Effector memory CD4-positive, alpha-beta T cell (primary cell): ENCODE measurements at places on chromosomes 12 and 14.

DNA sequence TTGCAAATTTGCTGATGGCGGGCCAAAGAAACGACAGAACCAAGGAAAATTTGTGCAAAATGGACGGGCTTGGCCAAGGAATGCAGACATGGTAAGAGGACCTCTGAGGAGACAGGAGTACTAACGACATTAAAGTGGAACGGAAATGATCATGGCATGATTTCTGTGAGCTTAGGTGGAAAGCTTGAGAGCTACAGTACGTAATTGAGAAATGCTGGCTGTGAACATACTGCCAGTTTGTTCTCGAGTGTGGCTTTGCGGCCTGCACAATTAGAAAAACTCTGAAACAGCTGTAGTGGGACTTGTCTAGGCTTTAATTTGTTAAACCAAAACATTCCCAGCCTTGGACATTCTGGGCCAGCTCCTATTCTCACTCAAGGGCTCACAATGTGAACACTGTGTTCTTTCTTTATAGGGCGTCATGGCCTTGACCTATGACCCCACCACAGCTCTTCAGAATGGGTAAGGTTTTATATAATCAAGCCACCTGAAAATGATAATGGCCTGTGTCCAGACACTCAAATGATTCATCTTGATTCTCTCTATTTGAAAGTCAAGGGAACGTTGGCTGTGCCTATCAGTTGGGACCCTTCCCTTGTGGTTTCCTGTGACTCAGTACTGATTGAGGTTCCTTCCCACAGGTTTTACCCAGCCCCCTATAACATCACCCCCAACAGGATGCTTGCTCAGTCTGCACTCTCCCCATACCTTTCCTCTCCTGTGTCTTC, 48.5 kb downstream of the BAZ2A start:
- peak; percentile 6 for DNase-seq

DNA sequence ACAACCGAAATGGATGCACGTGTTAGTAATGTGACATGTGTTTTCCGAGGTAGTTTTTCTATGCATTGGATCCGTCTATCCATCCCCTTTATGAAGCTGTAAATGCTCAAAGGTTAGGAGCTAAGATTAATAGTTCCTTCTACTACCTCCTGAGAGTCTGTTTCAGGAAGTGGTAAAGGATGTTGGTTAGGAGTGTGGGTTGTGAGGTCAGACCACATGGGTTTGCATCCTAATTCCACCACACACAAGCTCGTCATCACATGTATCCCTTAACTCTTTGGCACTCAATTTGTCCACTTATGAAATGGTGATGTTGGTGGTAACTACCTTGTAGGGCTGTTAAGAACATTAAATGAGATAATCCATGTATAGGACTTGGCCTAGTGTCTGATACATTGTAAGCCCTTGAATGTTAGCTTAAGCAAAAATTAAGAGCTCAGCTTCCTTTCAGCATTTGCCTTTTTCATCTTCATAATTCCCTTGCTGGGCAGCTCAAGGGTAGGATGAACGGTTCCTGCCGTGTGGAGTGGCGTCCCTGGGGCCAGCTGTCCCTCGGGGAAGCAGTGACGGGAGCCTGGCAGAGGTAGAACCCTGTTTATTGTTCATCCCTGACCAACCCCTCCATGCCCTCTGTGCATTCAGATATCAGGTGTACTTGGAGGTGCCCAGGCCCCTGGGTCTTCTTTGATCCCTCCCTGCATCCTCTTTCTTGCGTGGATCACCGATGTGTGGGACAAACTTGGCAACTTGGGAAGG, 52.3 kb downstream of the TSPAN9 start:
- no peak for DNase-seq

DNA sequence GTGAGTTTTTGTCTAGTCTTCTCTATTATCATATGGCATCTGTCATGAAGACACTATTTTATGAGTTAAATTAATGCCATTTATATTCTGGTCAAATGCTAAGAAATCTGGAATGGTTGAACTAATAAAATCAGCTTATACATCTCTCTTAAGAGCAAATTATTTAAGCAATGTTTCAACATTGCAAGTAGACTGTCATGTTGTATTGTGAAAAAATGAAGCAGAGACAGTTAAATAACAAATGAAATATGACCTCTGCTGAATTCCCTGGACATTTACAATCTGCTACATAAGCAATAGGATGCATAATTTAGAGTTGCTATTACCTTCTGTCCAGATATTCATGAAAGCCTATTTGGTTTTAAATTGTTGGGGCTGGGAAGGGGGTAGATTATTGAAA, 30.6 kb downstream of the NAV3 start:
- DNase-seq, result no peak

DNA sequence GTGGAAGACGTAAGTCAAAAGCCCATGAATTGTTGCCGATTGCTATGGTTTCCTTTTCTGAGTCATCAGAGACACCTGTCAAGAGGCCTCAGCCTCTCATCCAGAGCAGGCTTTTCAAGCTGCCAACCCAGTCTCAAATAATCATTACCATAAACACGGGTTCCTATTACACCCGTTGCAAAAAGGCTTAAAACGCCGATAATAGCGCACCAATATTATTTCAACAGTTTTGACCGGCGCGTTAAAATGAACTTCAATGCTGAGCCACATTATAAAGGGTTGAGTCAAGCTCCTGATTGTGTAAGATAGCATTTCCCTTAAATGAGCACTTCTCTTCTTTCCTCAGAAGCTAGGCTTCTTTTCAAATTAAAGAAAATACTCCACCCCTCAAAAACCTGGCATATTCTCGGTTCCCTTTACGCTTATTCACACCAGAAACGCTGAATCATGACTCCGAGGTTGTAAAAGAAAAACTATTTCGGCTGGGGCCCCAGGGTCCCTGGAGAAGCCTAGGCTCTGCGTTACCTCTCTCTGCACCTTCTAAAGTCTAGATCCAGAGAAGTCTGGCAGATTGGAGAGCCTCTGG, 1.4 kb downstream of the TMTC1 start:
- no peak for DNase-seq

DNA sequence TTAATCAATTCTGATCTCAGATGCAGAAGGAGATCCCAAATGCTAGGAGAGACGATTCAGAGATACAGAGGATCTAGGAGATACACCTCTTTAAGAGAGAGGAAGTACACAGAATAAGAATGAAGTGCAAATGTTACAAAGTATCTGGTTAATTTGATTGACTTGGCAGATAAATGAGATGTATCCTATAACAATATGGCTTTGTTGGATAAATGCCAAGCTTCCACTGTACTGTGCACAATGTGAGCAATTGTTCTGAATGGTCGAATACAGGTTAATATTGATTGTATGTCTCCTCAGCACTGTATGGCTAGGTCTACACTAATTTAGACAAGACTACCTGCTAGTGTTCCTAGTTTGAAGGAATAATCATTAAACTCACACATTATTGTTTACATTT, 119.6 kb upstream of the PTPRB start:
- DNase-seq, result no peak

- no peak for DNase-seq
Observed at GRCh38 chr14:35212471-35213142, 79.6 kb upstream of the PSMA6 start.

DNA sequence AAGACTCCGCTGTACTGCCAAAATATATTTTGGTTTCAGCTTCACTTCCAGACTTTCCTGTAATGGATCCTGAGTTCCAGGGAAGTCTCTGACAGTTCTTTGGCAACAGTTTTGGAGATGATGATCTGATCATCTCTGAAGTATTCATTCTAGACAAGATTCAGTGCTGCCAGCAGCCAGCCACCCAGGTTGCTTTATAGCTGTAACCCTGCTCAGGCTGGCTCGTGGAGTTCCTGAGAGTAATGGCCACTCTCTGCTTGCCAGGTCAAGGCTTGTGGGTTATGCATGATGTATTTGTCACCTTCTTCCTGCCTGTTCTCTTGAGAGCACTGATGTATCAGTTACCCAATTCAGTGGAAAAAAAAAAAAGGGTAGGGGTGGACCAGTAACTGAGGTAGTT, 124.3 kb downstream of the PPHLN1 start:
- no peak for DNase-seq

- DNase-seq, result no peak
Observed at GRCh38 chr14:51335531-51335930, 95.5 kb downstream of the TMX1 start.

- DNase-seq, result no peak
Observed at GRCh38 chr14:64110802-64111201, 183.4 kb downstream of the ESR2 start.

DNA sequence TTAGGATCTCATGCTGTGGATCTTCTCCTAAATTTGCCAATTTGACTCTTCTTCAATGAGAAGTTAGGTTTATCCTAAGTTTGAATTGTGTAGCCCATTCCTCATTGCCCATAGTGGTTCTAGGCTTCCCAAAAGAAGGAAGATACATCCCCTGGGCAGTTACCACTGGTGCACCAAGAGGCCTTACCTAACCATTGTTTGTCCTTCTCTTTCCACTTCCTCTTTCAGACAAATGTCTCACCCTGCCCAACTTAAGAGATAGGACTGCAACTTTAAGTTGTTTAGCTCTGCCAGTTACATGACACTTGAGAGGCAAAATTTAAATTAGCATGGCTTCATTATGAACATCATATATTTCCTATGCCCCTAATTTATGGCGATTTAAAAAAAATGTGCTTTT, 9.4 kb upstream of the KCNH3 start:
- no peak for DNase-seq

DNA sequence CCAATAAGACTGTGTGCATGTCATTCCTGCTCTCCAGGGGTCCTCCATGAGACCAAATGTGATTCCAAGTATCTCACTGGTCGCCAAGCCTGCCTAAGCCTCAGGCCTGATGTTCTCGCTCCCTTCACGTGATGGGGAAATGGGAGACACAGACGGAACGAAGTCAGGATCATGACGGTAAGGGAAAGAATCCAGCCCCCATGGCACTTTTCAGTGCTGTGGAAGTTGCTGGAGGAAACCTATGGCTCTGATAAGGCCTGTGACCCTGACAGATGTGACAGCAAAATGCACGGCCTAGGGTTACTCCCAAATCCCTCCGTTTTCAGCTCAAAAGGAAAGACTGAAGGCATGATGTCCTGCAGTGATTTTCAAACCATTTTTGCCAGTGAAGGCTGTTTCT, 184.9 kb downstream of the CALM1 start:
- no peak for DNase-seq

DNA sequence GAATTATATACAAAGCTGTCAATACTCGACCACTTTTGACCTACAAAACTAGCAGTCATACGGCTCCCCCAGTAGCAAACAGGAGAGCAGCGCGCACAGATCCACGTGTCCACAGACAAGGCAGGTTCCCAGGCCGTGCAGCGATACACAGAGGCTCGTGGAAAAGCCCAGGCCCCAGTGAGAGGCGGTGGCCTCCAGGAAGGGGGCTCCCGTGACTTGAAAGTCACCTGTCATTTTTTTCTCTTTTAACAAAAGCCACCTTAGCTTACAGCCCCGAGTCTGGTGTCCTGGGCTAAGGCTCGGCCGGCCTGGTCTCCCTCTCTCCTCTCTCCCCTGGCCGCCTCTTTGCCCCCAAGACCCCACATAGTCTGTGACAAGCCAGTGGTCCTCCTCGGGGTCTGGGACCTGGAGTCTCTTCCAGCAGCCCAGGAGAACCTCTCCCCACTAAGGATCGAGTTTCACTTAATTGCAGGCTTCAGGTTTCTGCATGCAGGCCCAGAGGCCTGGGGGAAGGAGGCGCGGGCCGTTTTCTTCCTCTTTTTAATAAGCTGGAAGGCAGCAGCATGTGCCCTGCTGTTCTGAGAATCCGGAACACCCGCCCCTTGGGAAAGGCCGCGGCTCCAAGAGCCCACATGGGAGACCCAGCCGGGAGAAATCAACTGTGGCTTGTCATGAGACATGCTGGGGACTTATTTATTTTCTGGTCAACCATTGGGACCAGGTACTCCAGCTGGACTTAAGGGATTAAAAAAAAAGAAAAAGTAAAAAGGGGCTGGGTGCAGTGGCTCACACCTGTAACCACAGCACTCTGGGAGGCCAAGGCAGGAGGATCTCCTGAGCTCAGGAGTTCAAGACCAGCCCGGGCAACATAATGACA, 15.9 kb downstream of the NCOR2 start:
- no peak for DNase-seq

- DNase-seq, result no peak
Observed at GRCh38 chr14:78758333-78758732, 588.2 kb downstream of the NRXN3 start.

- DNase-seq, result no peak
Observed at GRCh38 chr14:80404413-80404812, 193.1 kb upstream of the DIO2 start.

GRCh38 chr12:3670083-3670620, 82.8 kb downstream of the CRACR2A start:
- DNase-seq, result no peak

- no peak for DNase-seq
Observed at GRCh38 chr14:65255029-65255545, 152.8 kb upstream of the MAX start.

- no peak for DNase-seq
Observed at GRCh38 chr14:95250140-95250769, 69.5 kb downstream of the CLMN start.

DNA sequence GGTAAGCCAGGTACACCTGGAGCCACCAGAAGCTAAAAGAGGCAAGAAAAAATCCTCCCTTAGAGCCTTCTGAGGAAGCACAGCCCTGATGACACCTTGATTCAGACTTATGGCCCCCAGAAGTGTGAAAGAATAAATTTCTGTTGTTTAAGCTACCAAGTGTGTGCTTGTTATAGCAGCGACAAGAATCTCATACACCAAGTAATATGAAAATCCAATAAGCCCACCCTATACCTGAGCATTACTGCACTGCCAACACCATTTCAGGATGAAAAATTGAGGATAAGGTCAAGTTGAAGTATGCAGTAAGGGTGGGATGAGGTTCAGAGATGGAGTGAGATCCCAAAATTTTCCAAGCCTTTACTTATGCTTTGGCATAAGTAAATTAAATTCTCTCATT, 163.6 kb upstream of the CCDC196 start:
- DNase-seq, result no peak

GRCh38 chr12:67161322-67161918, 107.7 kb upstream of the CAND1 start:
- no peak for DNase-seq

DNA sequence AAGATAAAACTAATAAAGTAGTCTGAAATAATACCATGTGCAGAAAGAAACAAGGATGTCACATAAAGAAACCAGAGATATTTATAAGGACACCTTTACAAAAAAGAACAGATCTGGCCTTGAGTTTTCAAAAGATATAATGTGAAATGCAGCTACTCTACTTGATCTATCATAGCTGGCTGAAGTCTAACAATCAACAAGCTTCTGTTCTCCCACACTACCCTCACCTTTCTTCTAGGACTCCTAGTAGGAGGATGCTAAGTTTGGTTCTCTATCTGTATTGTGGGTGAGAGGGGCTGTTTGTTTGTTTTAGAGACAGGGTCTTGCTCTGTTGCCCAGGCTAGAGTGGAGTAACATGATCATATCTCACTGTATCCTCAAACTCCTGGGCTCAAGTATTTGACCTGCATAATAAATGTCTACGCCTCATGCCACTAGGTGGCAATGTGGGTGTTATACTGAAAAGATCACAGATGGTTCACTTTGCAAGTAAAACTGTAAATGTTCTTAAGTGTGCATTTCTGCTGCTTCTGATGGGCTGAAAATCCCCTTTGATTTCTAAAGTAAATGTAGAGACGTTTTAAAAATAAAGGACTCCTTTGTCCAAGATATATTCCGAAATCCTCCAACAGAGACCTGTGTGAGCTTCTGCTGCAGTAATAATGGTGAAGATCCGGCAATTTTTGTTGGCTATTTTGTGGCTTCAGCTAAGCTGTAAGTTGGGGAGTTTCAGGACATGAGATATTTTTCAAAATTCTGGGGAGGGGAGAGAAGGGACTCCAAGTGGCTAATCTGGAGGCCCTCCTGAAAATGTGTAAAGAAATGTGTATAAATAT, 269.3 kb downstream of the DAD1 start:
- DNase-seq, result no peak

GRCh38 chr12:76259660-76260389, 88.4 kb downstream of the BBS10 start:
- DNase-seq, result no peak
